ENCODE measurements at places on chromosomes 6 and 20.

GRCh38 chr6:136362421-136363356 lies 73.0 kb upstream of the BCLAF1 start:
- no peak for DNase-seq

DNA sequence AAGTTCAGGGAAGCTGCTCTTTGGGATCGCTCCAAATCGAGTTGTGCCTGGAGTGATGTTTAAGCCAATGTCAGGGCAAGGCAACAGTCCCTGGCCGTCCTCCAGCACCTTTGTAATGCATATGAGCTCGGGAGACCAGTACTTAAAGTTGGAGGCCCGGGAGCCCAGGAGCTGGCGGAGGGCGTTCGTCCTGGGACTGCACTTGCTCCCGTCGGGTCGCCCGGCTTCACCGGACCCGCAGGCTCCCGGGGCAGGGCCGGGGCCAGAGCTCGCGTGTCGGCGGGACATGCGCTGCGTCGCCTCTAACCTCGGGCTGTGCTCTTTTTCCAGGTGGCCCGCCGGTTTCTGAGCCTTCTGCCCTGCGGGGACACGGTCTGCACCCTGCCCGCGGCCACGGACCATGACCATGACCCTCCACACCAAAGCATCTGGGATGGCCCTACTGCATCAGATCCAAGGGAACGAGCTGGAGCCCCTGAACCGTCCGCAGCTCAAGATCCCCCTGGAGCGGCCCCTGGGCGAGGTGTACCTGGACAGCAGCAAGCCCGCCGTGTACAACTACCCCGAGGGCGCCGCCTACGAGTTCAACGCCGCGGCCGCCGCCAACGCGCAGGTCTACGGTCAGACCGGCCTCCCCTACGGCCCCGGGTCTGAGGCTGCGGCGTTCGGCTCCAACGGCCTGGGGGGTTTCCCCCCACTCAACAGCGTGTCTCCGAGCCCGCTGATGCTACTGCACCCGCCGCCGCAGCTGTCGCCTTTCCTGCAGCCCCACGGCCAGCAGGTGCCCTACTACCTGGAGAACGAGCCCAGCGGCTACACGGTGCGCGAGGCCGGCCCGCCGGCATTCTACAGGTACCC lies at the start of gene ESR1:
TSS of gene ESR1 (plus strand) at position 170 of the 858 bp plus-strand sequence. CDS start at position 401, 231 bp downstream.
- no peak for DNase-seq

DNA sequence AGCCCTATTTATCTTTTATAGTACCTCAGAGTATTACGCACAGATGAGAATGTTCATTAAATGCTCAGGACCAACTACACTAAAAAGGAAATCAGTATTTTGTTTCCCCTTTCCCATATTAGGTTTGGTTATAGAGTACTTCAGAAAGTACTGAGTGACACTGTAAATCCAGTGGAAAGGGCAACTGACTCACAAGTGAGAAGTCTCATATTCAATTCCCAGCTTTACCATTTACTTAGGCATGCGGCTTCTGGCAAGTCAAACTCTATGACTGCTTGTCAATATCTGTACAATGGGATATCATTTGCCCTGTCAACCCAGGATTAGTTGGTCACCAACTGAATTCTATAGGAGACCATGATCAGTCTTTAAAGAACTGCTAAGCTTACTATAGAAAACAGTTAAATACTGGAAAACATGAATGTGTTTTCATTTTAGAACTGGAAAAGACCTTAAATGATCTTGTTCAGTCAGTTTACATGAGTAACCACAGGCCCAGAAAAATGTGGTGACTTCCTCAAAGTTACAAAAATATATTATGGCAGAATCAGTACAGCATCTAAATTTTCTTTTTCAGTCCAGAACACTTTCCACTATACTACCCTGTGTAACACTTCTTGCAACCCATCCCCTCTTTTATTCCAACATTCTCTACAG lies 3.6 kb downstream of the MAP3K7 start:
- DNase-seq = no peak

DNA sequence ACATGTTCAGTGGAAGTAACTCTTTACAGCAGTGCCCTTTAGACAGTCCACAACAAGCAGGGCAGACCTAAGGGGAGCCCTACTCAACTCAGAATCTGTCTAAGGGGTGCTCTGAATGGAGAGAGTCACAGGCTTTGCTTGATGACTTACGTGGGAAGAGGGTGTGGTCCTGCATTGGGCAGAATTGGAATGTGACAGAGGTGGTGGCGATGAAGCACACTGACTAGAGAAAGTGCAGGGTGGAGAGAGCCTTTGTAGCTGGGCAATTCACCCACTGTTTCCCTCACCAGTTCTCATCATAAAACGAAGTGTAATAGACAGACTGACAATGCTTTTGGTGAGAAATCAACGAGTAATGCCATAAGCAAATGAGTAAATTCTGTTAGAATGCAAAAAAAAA lies 11.2 kb downstream of the TP53INP2 start:
- DNase-seq = no peak

- no peak for DNase-seq
Observed at GRCh38 chr6:75893776-75894152, 144.7 kb downstream of the MYO6 start.

GRCh38 chr6:140566781-140567277 lies 1192.4 kb upstream of the CITED2 start:
- DNase-seq = no peak

- no peak for DNase-seq
Observed at GRCh38 chr6:13870214-13870830, 54.4 kb upstream of the RNF182 start.

GRCh38 chr6:123306334-123306733 lies 310.3 kb downstream of the CLVS2 start:
- DNase-seq = no peak

Data from esophagus squamous epithelium (tissue), 5 donors.